ENCODE measurements at places on chromosomes 2 and 18. TPM values are rescaled to one million over a fixed set of nuclear protein-coding genes. Genes with fewer than 3 reads are reported as not detected.

B3GNT7 gene
- total RNA-seq, result under 0.01 TPM

SP5 gene
- total RNA-seq, result not detected

CHRNA1 gene
- total RNA-seq, result 0.38 TPM

LYPD6 gene
- total RNA-seq, result under 0.01 TPM

MATN3 gene
- 0.28 TPM for total RNA-seq
